Fibroblast of skin of left biceps (primary cell): ENCODE measurements at places on chromosomes 1 and 21.

GRCh38 chr1:178532392-178532791 is 19.5 kb downstream of the TEX35 start:
- peak; percentile 46 for DNase-seq

GRCh38 chr1:104629589-104629988 is 879.9 kb downstream of the AMY1C start:
- no peak for DNase-seq

GRCh38 chr1:53375440-53375839 is 47.6 kb upstream of the LRP8 start:
- no peak for DNase-seq

- DNase-seq, result no peak
Observed at GRCh38 chr1:175262621-175263020, 70.0 kb upstream of the KIAA0040 start.

- no peak for DNase-seq
Observed at GRCh38 chr1:116290085-116290705, 82.8 kb upstream of the ATP1A1 start.

GRCh38 chr1:27084107-27084506 is 70.8 kb downstream of the SLC9A1 start:
- no peak for DNase-seq

DNA sequence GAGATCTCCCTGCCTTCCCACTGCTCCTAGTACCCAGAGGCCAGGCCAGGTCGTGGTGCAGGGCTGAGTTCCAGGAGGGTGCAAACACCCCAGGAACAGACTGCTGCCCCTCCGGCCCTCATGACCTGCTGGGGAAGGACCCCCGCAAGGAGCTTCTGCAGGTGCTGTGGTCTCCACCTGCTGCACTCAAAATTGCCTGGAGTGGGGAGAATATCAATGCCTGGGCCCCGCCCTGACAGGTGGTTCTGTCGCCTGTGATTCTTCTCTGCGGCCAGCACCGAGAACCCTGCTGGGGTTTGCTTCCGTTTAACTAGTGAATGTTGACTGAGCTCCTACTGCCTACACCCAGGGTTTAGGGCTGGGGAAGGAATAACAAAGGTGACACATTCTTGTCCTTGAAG is 2.1 kb upstream of the TFF3 start:
- DNase-seq, result no peak

GRCh38 chr1:108646265-108646647 is 14.6 kb downstream of the HENMT1 start:
- DNase-seq, result no peak

- DNase-seq, result no peak
Observed at GRCh38 chr1:25554886-25555752, 11.7 kb downstream of the LDLRAP1 start.

DNA sequence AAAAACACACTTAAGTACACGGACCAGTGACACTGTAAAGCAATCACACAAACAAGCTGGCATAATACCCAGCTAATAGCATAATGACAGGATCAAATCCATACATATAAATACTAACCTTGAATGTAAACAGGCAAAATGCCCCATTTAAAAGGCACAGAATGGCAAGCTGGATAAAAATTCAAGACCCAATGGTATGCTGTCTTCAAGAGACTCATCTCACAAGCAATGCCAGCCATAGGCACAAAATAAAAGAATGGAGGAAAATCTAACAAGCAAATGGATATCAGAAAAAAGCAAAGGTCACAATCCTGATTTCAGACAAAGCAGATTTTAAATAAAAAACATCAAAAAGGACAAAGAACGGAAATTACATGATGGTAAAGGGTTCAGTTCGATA is 79.1 kb upstream of the PTGFR start:
- DNase-seq, result no peak

DNA sequence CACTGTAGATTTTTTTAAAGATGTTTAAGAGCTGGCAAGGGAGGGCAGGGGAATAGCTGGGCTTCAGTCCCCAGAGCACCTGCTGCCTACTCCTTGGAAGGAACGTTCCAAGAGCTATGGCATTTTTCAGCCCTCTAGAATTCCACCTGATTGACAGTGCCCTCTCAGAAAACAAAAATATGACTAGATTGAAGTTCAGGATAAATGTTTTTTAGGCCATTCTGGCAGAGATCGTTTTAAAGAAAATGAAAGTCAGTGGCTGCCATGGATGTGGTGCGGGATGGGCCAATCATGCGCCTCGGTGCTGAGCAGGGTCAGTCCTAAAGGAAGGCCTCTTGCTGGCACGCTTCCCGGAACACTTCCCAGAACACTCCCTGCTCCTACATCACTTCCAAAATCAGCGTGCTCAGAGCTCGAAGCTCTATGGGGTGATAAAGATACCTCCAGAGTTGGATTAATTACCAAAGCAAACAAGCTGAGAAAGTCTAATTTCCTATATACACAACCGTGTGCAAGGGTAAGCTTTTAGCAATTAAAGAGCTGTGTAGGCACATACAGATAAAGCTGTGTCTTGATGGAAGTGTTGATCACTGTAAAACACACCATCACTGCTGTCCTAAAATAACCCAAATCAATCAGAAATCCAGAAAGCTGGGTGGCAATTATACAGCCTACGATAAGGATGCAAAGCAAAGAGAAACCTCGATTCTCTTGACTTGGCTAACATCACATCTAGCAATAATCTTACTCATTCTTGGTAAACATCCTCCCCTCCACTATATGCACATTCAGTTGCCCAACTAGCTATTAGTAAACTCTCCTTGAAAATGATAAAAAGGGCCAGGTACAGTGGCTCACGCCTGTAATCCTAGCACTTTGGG is 34.6 kb downstream of the TGFBR3 start:
- peak; percentile 66 for DNase-seq

DNA sequence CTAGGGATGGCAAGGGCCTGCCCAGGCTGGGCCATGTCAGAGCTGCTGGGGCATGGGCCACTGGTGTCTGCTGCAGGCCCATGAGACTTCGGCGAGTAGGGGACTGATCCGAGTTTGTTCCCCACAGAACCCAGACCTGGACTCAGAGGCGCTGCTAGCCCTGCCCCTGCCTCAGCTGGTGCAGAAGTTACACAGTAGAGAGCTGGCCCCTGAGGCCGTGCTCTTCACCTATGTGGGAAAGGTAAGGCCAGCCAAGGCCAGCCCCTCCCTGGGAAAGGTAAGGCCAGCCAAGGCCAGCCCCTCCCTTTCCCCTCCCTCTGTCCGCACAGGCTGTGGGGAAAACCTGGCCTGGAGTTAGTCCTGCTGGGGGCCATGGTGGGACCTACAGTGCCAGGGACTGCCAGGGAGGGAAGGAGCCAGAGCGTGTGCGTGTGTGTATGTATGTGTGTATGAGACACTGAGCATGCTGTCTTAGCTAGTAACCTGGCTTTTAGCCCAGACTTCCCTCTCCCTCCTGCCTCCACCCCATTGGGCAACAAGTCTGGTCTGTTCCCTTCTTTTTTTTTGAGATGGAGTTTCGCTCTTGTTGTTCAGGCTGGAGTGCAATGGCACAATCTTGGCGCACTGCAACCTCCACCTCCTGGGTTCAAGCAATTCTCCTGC is 8.0 kb downstream of the FAAH start:
- DNase-seq, result peak; percentile 75

GRCh38 chr1:235503403-235504121 is 690 bp downstream of the B3GALNT2 start:
- no peak for DNase-seq

DNA sequence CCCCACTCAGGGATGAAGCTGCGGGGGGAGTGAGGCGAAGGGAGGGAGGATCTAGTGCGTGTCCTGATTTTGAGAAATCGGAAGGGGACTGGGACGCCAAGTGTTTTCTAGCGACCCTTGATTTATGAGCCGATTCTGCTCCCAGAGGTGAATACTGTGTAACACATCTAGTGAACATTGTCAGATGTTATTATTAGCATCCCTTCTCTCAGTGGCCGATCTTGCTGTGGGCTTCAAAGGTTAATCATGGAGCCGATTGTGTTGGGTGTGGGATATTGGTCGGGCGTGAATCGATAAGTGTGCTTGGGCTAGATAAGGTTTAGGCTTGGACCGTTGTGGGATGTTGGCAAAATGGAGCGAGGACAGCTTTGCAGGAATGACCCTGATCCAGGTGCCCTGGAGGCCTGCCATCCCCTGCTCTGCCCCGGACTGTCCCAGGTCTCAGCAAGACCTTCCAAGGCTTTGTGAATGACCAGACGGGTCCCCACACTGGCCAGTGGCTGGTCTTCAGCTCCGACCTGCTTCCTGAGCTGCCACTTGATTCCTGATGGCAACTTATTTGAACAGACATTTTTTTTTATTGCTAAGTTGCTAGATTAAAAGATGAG is 2.2 kb downstream of the AJAP1 start:
- no peak for DNase-seq

GRCh38 chr1:38207906-38208305 is 161.3 kb upstream of the POU3F1 start:
- no peak for DNase-seq

DNA sequence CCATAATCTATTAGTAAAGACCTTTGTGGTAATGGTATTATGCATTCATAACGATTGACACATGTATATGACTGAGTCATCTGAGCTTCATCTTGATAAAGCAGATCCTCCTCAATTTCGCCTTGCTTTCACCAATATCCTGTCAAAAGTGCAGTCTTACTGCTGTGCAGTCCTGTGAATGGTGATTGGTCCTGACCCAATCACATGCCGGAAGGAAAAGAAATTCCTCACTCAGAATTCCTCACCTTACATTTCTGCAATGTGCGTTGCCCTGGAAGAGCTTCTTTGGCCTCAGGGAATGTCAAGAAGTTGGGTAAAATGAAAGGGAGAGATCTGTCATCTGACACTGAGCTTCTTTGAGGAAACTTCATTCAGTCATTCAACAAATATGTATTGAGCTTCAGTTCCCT is 121.0 kb upstream of the TSPAN2 start:
- peak; percentile 53 for DNase-seq

DNA sequence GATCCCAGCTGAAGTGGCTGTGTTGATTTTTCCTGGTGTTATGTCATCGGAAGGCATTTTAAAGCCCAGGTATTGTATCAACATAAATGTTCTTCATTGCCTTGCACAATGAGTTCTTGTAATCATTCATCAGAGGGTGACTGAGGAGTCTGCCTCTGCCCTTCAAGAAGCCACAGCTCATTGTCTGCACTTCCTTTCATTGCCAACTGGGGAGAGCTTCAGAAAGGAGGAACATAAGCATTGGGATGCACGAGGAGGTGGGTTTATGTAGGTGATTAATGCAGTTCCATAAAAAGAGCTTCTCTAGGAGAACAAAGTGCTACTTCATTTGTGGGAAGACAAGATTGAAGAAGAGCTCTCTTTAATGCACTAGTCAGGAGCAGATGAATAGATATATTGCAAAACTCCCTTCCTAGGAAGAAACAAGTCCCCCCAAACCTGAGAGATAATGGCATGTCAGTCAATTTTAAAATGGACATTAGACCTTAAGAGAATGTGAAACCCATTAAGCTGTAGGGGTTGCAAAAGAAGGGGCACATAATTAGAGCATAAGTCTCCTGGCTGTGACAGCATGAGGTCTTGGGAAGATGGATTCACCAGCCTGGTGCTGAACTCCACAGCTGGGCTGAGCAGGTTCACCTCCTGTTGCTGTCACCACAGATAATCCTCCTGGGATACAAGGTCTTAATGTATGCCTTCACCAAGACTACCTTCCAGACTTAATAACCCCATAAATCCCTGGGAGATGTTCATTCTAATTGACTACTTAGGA is 124.6 kb downstream of the BACH1 start:
- DNase-seq, result no peak

DNA sequence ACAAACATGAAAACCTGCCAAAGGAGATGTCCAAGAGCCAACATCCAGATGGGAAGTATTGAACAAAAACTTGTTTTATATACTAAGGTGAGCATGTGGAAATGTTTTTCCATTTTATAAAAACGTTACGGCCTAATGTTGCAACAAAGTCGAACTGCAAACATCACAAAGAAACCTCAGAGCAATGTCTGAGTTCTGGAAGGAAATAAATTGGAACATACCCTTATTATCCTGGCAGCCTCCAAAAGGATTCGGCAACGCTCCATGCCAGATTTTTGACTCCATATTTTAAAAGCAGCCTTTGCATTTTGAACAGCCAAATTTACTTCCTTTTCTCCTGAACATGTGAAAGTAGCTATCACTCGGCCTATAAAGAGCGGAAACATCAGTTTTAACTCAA is 3.3 kb downstream of the ALDH9A1 start:
- no peak for DNase-seq

- no peak for DNase-seq
Observed at GRCh38 chr1:43038232-43038935, 79.7 kb upstream of the SLC2A1 start.

DNA sequence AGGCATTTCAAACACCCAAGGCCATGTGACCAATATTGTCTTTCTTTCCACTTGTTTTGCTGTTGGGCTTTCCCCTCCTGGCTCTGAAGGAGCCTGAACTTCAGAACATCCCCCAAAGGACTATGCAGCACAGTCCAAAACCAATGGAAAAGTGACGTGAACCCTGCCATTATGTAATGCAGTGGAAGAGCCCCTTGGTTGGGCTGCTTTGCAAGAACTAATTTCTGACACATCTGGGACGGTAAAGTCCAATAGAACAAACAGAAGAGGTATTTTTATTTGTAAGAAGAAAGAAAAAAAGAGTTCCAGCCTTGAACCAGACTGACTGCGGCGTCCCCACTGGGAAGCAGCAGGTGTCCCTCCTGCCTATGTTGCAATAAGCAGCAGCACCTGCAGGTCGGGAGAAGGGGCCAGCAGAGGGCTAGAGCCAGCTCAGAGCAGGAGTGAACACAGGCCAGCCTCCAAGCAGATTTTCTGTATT is 116.7 kb downstream of the CDC7 start:
- DNase-seq, result no peak

DNA sequence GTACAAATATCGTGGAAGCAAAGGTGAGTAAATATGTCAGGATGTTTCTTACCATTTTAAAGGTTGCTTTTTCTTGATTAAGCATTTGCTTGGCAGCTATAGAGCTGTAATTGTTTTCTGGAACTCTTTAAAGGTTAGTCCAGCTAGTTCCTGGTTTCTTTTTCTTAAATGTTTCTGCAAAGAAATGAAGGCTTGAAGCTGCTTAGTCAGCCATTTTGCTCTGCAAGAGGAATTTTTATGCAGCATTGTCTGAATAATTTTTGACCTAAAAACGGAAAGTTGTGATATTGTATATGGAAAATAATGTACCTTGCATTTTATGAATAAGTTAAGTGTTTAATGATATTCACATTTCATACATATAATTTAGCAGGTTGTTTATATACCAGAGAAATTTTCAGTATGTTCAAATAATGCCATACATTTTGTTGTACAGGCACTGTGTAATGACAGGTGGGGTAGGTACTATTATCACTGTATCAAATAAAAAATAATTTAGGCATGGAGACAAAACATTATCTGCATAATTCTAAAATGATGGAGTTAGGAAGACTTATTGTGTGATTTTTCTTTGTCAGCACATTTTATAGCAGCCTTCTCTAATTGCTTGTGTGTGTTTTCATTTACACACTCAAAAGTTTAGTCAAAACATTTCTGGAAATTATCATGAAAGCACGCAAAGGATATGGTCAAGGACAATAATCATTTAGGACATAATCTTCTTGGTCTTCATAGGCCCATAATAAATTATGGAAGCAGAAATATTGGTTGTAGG is 624.4 kb downstream of the NCAM2 start:
- no peak for DNase-seq
